ENCODE measurements at places on chromosomes 5 and 9.

DNA sequence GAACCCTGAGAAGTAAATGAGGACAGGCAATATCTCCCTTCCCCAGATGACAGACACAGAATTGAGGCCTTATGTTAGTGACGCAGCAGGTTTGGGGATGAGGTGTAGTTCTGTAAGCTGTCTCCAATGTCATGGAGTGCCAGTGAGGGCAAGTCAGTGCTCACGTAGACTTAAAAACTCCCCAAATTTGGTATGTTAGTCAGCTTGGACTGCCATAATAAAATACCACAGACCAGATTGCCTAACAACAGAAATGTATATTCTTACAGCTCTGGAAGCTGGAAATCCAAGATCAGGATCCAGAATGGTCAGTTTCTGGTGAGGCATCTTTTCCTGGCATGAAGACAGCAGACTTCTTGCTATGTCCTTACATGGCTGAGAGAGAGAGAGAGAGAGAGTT, 14.9 kb downstream of the FOXI1 start:
- DNase-seq, result no peak

- no peak for DNase-seq
These were observed 201.3 kb downstream of the CDK5RAP2 start for GRCh38 chr9:120378680-120379079.

DNA sequence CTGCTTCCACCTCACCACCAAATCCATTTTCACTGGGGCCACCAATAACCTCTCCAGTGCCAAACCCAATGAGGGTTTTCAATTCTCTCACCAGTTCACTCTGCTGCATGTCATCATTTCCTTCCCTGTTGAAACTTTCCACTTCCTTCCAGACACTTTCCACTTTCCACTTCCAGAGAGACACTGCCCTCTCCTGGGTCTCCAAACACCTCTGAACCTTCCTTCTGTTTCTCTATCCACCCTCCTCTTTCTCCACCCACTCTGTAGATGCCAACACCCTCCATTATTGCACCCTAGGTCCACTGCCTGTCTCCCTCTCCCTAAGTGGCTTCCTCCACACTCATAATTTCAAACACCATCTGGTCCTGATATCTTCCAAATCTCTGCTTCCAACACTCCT, 39.6 kb downstream of the PDE6A start:
- DNase-seq, result no peak

- DNase-seq, result no peak
These were observed 458.8 kb downstream of the ICE1 start for GRCh38 chr5:5881294-5881693.

DNA sequence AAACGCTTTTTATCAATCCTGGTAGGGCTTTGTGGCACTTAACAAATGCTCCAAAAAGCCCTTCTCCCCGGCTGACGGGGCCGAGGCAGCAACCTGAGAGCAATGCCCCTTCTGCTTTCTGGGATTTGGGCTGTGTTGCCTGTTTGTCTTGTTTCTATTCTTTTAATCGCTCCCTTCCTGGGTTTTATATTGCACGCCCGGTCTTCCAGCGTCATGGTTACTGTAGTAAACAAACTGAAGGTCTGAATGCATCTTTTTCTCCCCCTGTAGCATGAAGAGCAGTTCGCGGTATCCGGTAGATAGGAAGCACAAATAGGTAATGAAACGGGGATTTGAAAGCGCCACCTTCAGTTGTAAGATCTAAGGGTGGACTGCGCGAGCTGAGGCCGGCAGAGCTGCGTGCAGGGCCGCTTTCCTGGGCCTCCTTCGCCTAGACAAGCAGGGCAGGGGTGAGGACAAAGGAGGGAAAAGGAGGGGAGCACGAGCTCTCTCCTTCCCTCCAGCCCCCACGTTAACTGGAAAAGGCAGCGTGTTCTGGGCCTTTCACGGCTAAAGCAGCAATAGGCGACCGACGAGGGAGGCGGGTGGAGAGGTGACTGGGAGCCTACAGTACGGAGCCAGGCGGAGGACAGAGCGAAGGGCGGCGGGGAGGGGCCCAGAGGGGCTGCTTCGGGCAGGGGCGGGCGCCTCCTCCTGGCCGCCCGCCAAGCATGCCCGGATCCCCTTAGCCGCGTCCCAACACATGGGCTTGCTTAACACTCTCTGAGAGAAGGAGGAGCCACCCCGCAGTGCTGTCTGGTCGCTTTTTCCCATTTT, 49.3 kb upstream of the ZNF366 start:
- no peak for DNase-seq

DNA sequence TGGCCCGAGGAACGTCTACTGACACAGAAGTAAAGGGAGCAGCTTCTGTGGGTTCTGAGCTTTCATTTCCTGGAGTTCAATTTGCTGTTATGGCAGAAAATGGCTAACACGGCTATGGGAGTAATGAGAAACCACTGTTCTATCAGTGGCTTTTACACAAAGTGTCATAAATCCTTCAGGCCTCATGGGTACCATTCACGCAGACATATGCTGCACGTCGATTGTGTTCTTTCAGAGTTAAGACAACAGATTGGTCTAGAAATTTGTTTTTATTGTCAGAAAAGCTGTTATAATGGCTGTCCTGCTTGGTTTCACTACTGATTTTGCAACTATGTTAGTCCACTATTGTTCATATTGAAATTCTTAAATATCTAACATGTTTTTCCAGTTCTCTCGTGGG, 135.4 kb downstream of the ALDH1A1 start:
- DNase-seq, result no peak

DNA sequence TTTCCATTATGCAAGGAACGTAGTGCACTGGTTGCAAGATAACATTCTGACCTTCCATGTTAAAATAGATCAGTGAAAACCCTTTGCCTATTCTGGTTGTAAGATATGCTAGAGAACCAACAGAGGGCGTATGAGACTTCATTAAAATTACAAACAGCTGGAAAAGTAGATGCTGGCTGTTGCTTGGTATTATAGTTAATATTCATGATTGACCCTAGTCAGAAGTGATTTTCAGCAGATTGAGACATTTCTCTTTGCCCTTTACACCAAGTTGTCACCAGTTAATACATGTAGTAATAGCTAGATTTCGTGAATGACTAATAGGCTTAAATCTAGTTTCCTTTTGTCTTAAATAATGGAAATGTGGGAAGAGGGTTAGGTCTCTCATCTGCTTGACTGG, 13.8 kb upstream of the FGF18 start:
- DNase-seq, result no peak

- no peak for DNase-seq
These were observed 18.3 kb downstream of the RFX3 start for GRCh38 chr9:3507395-3508077.

GRCh38 chr5:96037128-96037527, 75.5 kb upstream of the ELL2 start:
- no peak for DNase-seq

GRCh38 chr5:175689147-175689991, 31.5 kb downstream of the HRH2 start:
- no peak for DNase-seq

- DNase-seq, result no peak
These were observed 86.5 kb upstream of the CCDC180 start for GRCh38 chr9:97220894-97221477.

DNA sequence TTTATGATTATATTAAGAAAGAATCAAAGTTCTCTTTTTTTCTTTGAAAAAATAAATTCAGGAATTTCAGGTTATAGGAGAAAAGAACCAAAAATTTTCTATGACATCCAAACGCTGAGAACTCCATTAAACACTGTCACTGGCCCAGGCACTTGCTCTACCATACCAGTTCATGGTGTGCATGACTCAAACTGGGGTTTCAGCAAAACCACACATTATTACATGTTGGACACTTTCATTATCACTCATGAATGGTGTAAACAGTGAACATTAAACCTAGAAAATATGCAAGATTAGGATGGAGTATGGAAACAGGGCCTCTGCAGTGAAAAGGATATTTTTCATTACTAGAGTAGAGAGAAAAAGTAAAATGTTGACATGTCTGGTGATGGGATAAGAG, 369.9 kb upstream of the FAM174A start:
- no peak for DNase-seq

DNA sequence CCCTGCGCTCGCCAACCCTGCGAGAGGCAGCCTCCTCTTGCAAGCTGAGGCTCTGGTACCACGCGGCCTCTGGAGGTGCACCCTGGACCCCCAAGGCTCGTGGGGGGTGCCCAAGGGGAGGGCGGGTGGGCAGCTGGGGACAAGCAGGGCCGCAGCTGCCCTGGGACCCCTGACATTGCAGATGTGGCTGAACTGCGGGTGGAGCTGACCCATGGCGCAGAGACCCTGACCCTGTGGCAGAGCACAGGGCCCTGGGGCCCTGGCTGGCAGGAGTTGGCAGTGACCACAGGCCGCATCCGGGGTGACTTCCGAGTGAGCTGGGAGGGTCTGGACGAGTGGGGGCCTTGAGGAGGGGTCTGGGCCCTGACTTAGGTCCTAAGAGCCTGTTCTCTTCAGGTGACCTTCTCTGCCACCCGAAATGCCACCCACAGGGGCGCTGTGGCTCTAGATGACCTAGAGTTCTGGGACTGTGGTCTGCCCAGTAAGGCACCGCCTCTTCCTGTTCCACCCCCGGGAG, 1.5 kb downstream of the MAMDC4 start:
- no peak for DNase-seq

DNA sequence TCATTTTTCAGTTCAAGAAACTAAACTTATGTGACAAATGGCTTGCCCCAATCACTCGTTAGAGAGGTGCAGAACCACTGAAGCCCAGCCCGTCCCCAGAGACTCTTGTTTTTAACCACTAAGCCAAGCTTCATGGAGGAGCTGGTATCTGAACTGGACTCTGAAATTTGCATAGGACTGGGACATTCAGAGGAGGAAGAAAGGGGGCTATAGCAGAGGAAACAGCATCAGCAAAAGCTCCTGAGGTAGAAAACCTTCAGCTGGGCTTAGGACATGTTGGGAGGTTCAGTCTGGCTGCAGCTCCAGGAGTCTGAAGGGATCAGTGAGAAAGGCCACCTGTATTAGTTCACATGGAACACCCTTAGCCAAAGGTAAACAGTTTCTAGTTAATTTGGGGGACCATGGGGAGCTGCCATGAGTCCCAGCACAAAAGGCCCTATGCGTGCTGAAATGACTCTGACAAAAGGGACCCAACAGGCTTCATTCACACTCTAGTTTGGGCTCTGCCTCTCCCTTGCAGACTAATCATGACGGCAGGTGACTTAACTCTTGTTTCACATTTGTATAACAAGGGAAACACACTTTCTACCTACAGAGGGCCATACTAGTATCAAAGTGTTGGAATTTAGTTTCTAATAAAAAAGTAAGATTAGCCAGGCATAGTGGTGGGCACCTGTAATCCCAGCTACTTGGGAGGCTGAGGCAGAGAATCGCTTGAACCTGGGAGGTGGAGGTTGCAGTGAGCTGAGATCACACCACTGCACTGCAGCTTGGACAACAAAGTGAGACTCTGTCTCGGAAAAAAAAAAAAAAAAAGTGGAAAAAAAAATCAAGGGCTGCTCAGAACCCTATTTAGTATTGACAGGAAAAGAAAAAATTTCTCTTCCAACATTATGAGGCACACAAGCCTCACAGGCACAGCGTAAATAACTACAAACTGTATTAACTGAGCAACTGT, 10.2 kb downstream of the FBXO10 start:
- DNase-seq, result no peak

DNA sequence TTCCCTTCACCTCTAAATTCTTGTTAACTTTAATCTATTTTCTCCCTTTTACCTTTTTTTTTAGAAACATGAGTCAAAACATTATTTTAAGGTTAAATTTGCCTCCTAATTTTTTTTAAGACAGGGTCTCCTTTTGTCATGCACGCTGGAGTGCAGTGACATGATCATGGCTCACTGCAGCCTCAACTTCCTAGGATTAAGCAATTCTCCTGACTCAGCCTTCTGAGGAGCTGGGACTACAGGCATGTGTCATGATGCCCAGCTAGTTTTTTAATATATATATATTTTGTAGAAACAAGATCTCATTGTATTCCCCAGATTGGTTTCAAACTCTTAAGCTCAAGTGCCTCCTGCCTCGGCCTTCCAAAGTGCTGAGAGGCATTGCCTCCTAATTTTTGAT, 424.7 kb upstream of the FAM174A start:
- no peak for DNase-seq

DNA sequence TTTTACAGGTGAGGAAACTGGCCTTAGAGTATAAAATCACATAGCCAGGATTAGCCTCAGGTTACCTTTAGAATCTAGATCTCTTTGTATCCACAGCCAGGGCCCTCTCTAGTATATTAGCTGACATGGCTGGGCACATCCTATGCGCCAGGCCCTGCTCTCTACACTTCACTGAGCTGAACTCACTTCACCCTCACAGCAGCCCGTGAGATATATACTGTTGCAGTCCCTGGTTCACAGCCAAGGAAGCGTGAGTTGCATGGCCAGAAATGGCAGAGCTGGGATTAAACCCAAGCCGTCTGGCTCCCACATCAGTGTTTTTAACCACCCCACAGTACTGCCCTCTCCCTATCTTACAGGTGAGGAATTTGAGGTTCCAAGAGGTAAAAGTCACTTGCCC, 58.4 kb downstream of the DAB2IP start:
- no peak for DNase-seq

GRCh38 chr5:154485850-154486426, 7.9 kb upstream of the HAND1 start:
- no peak for DNase-seq

- DNase-seq, result no peak
These were observed 153.1 kb downstream of the FGF1 start for GRCh38 chr5:142532781-142533176.

DNA sequence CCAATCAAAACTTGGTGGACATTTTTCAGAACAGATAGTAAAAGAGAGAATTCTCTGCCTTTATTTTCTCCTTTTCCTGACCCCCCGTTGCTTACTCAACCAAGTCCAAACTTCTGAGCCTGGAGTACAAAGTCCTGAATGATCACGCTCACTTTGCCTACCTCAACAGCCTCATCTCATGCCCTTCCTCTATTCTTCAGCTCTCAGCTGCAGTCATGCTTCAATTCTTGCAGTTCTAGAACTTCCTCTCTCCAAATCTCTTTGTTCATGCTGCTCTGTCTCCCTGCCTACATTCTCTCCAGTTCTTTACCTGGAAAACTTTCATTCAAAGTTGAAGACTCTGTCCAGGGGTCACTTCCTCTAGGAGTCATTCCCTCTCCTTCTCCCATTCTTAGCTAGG, 398.5 kb upstream of the SLC24A2 start:
- DNase-seq, result no peak

DNA sequence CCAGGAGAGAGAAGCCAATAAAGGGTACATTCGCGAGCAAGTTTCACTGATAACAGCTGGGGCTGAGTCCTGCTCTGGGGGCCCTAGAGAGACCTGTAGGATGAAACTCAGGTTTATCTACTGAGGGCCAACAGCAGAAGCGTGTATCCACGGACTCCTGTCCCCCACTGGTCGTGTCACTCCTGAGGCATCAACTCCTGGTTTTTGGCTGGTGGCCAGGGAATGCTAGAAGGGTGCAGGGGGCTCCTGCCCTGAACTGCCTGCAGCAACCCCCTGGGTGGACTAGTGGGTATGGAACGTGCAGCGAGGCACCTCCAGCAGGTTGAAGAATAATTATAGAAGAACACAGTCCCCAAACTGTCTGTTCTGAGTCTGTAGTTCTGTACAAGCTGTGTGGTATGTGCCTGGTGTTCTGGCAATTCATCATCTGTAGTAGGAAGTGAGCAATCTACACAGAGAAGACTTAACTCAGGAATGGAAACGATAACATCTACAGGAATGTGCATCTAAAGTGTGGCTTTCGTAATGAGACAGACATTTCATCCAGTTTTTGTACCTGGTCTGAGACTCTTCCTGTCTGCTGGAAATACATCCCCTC, 64.5 kb upstream of the GNA14 start:
- DNase-seq, result no peak

All from activated CD8-positive, alpha-beta memory T cell treated with anti-CD3 and anti-CD28 coated beads for 1 hour (primary cell).